ENCODE measurements at places on chromosomes 13 and 19. TPM values are rescaled to one million over a fixed set of nuclear protein-coding genes. Genes with fewer than 3 reads are reported as not detected.

DNA sequence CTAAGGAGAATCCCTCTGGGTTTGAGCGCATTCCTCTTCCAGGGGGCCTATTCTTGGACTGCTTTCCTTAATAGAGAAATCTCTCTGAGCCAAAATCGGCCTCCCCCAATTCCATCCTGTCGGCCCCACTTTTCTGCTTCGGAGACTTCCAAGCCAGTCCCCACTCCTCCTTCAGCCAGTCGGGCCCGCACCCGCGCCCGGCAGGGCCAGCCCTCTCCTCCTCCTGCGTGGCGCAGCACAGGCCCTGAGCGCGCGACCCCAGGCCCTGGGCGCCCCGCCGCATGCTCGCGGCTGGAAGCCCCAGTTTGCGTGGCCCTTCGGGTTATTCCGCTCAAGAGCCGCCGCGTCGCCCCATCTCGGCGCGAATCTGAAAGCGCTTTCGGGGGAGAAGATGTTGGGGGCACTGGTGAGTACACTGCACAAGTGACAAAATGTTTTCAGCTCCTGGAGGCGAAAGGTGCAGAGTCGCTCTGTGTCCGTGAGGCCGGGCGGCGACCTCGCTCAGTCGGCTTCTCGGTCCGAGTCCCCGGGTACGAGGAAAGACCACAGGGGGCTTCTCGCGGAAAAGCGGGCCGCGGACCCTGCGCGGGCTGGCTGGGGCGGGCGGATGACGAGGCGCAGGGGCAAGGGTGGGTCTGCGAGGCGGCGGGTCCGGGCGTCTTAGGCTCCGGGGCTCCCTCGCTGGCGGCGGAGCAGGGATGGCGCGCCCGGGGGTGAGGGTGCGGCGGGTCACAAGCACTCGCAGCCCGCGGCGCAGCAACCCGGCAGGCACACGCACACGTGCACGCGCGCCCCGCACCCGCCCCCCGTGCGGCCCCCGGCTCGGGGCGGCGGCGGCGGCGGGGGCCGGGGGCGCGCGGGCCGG, at the start of gene IL17D:
Gene IL17D, plus strand, starts transcription at position 785 of the 865 bp plus-strand sequence. CDS start 303 bp downstream, outside the sequence.
- DNase-seq: peak; percentile 17

TPTE2 gene
- total RNA-seq: not detected

ZNF383 gene
- total RNA-seq: 11.5 TPM

DNA sequence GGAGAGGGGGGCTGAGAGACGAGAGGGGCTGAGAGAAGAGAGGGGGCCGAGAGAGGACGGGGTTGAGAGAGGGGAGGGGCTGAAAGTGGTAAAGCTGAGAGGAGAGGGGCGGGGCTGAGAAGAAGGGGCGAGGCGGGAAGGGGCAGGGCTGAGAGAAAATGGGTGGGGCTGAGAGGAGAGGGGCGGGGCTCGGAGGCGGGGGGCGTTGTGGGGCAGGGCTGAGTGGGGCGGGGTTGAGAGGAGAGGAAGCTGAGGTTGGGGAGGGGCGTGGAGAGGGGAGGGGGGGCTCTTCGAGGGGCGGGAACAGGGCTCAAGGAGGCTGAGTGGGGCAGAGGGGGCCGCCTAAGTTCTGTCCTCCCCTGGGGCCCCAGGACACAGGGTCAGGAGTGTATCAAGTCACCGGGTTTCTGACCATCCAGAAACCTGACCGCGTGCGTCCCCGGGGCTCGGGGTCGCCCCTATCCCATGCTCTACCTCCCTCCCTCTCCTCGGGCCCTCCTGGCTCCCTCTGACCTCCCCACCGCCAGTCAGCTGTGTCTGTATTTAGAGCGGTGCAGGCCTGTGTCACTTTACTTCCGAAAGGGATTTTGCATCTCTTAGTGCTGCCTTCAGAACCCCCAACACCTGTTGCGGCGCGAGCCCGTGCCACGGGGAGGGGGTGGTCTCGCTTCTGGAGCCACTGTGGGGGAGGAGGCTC, 38.6 kb upstream of the SEMA6B start:
- peak; percentile 27 for DNase-seq

GRCh38 chr19:10111405-10111811, at the start of gene P2RY11:
Gene P2RY11 (plus strand): TSS chr19:10111693. CDS start chr19:10111722, 29 bp downstream.
- DNase-seq: no peak

GRCh38 chr13:46580362-46580839, 27.4 kb downstream of the LRCH1 start:
- DNase-seq: no peak

GRCh38 chr13:95756072-95756471, 79.1 kb downstream of the DNAJC3 start:
- DNase-seq: no peak

Data from T-helper 17 cell (primary cell).